ENCODE measurements at places on chromosomes 4 and X. TPM values are rescaled to one million over a fixed set of nuclear protein-coding genes. Genes with fewer than 3 reads are reported as not detected.
A peak's percentile ranks its signal among the peaks of the same experiment; 100 is the strongest.

Gene KLHL8
- total RNA-seq: 13.9 TPM

Gene NEIL3
- 2.9 TPM for total RNA-seq

- peaks cover 44% of the 10 kb centered on the region for H3K4me1 ChIP-seq
- no peak overlapping the region for H3K27ac ChIP-seq
- DNase-seq: no peak
- H3K36me3 ChIP-seq: peaks cover 3% of the 10 kb centered on the region
Observed at GRCh38 chrX:154043003-154043763, 23.5 kb upstream of the IRAK1 start.

DNA sequence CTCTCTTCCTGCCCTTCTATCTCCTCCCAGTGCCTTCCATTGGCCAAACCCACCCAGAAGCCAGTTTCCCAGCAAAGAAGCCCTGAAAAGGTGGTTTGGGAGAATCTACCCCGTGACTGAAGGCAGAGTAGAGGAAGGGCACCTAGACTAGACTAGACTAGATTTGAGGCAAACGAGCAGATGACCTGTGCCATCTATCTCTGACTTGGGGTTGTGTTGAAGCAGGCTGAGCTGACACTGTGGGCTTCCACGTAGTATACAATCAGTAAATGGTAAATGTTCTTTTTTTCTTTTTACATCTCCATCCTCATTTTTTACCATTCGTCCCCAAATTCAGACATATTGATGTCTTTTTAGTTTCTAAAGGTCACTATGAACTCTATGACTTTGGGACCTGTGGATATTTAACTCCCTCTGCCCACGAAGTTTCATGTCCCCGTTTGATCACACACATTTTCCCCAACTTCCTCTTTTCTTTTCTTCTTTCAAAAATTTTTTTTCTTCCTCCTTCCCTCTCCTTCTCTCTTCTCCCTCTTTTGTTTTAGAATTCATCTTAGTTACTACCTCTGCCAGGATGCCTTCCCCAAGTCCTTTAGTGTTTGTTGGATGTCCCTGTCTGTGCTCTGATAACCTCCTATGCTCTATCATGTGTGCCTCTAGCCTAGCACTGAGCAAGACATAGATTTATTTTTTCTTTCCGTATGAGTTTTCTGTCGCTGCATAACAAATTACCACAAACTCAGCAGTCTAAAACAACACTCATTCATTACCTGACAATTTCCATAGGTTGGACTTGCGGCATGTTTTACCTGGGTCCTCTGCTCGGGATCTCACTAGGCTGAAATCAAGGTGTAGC, 6.2 kb upstream of the AFF1 start:
- H3K27ac ChIP-seq: no peak overlapping the region
- no peaks in the 10 kb centered on the region for H3K27me3 ChIP-seq
- DNase-seq: no peak
- H3K36me3 ChIP-seq: no peaks in the 10 kb centered on the region
- no peak overlapping the region for H3K4me3 ChIP-seq

- H3K4me1 ChIP-seq: no peaks in the 10 kb centered on the region
- peaks cover 6% of the 10 kb centered on the region for H3K27me3 ChIP-seq
- DNase-seq: no peak
- no peaks in the 10 kb centered on the region for H3K36me3 ChIP-seq
Observed at GRCh38 chrX:115373308-115373707, 83.8 kb downstream of the LUZP4 start.

DNA sequence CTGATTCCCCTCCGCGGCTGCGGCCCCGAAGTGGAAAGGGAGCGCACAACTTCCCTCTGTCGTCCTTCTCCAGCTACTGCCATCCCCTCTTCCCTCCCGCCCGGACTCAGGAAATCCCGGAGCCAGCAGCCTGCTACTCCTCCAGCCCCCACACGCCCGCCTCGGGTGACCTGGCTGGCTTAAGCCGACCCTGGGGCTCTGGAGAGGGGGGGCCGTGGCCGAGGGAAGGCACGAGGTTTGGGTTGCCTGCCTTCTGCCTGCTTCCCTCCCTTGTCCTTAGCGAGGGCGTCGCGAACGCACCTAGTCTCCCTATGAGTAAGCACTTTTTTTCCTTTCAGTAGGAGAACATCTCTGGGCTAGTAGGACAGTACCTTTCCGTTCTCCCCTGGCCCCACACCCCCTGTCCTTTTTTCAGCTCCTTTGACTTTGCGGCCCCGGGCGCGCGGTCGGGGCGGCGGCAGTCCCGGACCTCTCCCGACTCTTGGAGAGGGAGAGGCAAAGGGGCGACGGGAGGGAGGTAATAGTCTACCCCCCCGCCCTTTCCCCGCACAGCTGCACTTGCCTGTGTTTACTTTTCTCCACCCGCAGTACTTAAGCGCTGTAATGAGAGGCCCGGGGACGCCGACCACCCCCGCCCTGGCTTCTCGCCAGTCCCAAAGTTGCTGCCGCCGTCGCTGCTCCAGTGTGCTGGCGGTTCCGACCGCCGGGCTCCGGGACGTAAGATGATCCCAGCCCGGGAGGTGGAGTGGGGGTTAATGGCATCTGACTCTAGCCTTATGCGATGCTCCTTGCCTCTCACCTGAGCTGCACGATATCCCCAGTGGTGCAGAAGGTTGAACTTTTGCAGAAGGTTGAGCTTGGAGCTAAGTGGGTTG, 868 bp downstream of the PLS3 start:
- peaks cover 59% of the 10 kb centered on the region for H3K27me3 ChIP-seq
- peak overlapping the region; percentile 83 for H3K27ac ChIP-seq
- peak overlapping the region; percentile 71 for H3K4me3 ChIP-seq

Gene IL2
- not detected for total RNA-seq

- no peaks in the 10 kb centered on the region for H3K4me1 ChIP-seq
- no peak overlapping the region for H3K4me3 ChIP-seq
- DNase-seq: no peak
Observed at GRCh38 chrX:121496966-121497365, 449.6 kb downstream of the GLUD2 start.

Gene CETN2
- total RNA-seq: 34.1 TPM

Gene ENAM
- total RNA-seq: 0.06 TPM

- no peak for DNase-seq
- H3K27me3 ChIP-seq: no peaks in the 10 kb centered on the region
- H3K36me3 ChIP-seq: no peaks in the 10 kb centered on the region
- H3K4me3 ChIP-seq: no peak overlapping the region
Observed at GRCh38 chr4:136306361-136306760, 1225.9 kb downstream of the PCDH18 start.

DNA sequence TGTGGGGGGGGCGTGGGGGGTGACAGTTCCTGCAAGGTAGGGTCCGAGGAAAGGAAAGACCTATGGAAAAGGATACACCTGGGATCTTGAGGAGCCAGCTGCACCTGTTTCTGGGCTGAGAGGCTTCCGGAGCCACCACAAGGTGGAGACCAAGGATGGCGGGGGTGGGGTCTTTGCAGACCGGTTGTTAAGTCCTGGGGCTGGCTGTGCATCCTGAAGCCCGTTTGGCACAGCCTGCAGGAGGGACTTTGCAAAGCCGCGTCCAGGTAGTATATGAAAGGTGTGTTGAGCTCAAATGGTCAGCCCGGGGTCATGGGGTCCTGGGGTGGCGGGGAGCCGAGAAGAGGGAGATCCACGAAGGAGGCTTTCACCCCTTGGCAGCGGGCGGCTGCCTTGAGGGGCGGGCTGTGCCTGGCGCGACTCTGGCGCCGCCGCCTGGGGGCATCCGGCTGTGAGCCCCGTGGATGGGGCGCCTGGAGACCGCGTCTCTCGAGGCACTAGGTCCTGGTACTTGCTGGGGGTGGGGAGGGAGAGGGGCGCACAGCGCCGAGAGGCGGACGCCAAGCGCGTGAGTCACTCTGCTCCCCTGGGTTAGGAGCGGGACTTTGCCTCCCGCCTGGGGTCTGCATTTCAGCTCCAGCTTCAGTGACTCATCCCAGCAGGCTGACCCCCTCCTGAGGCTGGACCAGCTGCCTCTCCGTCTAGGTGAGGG, 58.2 kb upstream of the DYNLT3 start:
- no peak overlapping the region for H3K27ac ChIP-seq
- H3K4me1 ChIP-seq: peaks cover 10% of the 10 kb centered on the region
- DNase-seq: no peak
- H3K36me3 ChIP-seq: no peaks in the 10 kb centered on the region
- H3K27me3 ChIP-seq: peaks cover 20% of the 10 kb centered on the region

DNA sequence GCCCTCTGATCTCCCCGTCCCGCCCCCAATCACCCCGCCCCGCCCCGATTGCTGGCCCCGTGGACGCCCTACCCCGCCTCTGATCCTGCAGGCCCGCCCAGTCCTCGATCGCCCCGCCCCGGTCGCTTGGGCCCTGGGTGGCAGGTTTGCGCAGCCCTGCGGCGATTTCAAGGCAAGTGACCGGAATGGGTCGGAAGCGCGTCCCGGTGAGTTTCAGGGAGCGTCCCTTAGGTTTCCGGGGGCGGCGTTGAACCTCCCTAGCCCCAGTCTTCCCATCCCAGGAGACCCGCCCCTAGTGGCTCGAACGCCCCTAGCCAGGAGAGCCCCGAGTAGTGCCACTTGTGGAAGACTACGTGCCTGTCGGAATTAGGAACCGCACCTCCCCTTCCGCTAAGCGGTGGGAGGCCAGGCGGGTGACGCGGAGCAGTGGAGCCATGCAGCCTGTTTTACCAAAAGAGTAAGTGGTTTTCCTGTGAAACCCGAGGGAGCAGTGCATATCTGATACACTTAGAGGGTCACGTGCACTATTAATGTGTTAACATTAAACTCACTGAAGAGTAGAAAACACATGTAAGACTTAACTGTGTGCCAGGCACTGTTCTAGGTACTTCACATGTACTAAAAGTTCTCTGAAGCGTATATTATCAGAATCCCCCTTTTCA, 354 bp upstream of the TEC start:
- peak overlapping the region; percentile 68 for H3K4me3 ChIP-seq
- no peak for DNase-seq
- peaks cover 10% of the 10 kb centered on the region for H3K4me1 ChIP-seq
- H3K36me3 ChIP-seq: no peaks in the 10 kb centered on the region
- peaks cover 4% of the 10 kb centered on the region for H3K27me3 ChIP-seq
